ENCODE measurements at places on chromosomes 7 and 10. TPM values are rescaled to one million over a fixed set of nuclear protein-coding genes. Genes with fewer than 3 reads are reported as not detected.

GRCh38 chr10:58050575-58050974 is 217.1 kb downstream of the IPMK start:
- no peak for DNase-seq

DNA sequence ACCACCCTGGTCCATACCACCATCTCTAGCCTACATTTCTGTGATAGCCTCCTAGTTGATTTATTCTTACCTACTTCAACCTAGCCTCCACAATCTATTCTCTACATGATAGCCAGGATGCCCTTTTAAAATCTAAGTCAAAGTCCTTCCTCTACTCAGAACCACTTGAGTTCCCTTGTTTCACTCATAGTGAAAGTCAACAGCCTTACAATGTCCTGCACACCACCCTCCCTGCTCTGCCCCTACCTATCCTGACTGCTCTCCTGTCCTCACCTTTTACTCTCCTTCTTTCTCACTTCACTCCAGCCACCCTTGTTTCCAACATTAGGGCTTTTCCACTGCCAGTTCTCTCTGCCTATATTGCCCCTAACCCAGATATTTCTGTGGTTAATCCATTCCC is 146.7 kb downstream of the GRM3 start:
- no peak for DNase-seq

DNA sequence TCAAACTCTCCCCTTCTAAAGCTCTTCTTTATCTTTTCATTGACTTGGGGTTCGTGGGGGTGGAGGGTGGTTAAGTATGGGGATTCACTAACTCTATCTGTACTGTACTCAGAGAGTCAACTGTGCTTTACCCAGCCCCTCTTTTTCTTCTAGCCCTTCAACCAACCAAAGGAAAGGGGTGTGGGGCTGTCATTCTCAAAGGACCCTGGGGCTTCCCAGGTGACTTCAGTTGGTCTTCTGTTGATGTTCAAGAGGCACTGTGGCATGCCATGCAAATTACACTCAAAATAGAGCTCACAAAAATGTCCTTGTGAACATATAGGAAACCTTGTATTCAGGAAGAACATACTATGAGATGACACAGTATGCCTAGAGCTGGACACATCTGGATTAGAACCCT is 16.9 kb upstream of the RHOBTB1 start:
- DNase-seq, result no peak

DNA sequence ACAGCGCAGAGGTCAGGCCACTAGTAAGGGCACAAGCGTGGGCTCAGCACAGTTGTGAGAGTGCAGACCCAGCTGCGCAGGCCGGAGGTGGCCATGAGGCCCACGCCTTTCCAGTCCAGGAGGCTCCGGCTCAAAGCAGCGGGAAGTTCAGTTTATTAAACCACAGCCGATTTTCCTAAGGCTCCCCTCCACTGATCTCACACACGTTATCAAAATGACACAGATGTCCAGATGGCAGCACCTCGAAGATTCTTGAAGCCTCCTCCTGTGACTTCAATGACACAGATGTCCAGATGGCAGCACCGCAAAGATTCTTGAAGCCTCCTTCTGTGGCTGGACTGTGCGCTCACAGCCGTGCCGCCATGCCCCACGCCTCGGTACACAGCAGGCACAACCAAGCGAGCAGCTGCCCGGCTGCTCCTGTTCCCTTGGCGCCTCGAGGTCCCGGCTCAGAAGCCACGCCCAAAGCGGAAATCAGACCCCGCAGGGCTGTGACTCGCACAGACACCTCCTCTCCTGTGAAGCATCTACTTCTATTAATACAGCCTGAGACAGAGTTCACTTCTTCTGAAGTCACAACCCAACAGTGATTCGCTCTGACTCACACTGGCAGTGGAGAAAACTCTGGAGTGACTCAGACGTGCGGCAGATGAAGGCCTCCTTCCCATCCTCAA is 122.7 kb downstream of the MAD1L1 start:
- no peak for DNase-seq

The MDH2 gene
- total RNA-seq, result 170 TPM

The GSTO2 gene
- total RNA-seq, result 18.3 TPM

The RTKN2 gene
- total RNA-seq, result 4.3 TPM

The PLCE1 gene
- 39.3 TPM for total RNA-seq

Data from mucosa of descending colon (tissue), 3 donors.